ENCODE measurements at places on chromosomes 1 and 21.

GRCh38 chr1:99917214-99917613 is 52.6 kb upstream of the SLC35A3 start:
- no peak for DNase-seq

GRCh38 chr1:18819203-18819602 is 40.3 kb downstream of the TAS1R2 start:
- DNase-seq, result no peak

- no peak for DNase-seq
These were observed 46.2 kb downstream of the NAV1 start for GRCh38 chr1:201585093-201585483.

- DNase-seq, result no peak
These were observed 5.3 kb upstream of the LRRC8C start for GRCh38 chr1:89627596-89627962.

- no peak for DNase-seq
These were observed 109.0 kb downstream of the UBE2U start for GRCh38 chr1:64312431-64312830.

- no peak for DNase-seq
These were observed 14.7 kb downstream of the CMPK1 start for GRCh38 chr1:47348246-47348645.

DNA sequence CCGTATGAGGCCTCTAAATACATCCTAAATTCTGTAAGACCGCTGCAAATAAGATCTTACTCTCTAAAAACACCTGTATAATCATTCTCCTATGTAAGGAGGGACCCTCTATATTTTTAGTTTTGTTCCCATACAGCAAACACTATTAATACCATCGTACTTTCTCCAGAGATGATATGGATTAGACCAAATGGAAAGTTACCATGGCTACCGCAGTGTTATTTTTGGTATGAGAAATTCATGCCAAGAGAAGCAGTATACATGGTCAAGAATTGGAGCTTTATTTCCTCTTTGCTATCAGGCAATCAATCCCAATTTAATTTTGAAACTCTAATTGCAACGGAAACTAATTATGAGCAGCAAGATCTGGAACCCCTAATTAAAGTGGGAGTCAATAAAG is 70.0 kb downstream of the BCAR3 start:
- no peak for DNase-seq

- DNase-seq, result no peak
These were observed 30.1 kb downstream of the NTPCR start for GRCh38 chr1:232980355-232980978.

DNA sequence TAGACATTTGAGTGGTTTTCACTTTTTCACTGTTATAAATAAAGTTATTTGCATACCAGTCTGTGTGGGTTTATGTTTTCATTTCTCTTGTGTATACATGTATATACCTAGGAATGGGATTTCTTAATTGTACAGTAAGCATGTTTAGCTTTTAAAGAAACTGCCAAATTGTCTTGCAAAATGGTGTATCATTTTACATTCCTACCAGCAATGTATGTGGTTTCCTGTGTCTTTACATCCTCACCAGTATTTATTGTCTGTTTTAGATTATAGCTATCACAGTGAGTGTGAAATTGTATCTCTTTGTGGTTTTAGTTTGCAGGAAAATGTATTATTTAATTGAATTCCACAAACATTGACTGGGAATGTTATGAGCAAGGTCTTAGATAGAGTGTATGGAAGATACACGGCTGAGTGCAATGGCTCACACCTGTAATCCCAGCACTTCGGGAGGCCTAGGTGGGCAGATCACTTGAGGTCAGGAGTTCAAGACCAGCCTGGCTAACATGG is 57.3 kb downstream of the MACF1 start:
- DNase-seq, result no peak

- no peak for DNase-seq
These were observed 28.3 kb downstream of the SLC30A7 start for GRCh38 chr1:100924212-100924611.

GRCh38 chr1:162310337-162310736 is 66.3 kb downstream of the SPATA46 start:
- DNase-seq, result no peak

DNA sequence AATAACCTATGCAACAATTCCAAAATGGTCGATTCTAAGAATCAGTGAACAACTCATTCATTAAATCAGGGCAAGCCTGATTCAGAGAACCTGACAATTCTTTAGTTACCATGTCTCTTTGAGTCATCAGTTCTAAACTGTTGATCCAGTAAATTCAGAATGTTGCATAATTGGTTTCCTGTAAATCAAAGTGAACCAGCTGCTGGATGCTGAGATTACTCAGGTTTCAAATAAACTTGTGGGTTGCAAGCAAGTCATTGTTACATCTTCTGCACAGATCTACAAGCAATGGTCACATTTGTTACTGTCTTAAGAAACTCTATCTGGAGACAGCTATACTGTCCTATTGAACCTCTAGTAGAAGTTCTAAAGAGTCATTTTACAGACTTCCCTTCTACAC is 16.5 kb downstream of the PLA2G2D start:
- no peak for DNase-seq

DNA sequence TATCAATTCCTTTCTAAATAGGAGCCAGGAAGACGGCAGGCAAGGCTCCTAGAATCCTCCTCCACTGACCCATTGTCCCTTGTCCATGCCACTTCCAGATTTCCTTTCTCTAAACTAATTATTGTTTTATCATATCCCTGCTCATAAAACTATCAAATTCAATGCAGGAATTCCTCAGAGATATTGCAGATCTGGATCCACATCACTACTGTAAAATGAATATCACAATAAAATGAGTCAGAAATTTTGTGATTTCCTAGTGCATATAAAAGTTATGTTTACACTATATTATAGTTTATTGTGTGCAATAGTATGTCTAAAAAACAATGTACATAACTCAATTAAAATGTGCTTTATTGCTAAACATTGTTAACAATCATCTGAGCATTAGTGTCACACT is 498.7 kb upstream of the NEGR1 start:
- DNase-seq, result no peak

GRCh38 chr1:234896477-234897389 is 231.9 kb downstream of the TOMM20 start:
- no peak for DNase-seq

- no peak for DNase-seq
These were observed 8.4 kb downstream of the TNFRSF1B start for GRCh38 chr1:12174924-12175810.

- DNase-seq, result no peak
These were observed 10.7 kb downstream of the KCNA10 start for GRCh38 chr1:110508028-110508940.

DNA sequence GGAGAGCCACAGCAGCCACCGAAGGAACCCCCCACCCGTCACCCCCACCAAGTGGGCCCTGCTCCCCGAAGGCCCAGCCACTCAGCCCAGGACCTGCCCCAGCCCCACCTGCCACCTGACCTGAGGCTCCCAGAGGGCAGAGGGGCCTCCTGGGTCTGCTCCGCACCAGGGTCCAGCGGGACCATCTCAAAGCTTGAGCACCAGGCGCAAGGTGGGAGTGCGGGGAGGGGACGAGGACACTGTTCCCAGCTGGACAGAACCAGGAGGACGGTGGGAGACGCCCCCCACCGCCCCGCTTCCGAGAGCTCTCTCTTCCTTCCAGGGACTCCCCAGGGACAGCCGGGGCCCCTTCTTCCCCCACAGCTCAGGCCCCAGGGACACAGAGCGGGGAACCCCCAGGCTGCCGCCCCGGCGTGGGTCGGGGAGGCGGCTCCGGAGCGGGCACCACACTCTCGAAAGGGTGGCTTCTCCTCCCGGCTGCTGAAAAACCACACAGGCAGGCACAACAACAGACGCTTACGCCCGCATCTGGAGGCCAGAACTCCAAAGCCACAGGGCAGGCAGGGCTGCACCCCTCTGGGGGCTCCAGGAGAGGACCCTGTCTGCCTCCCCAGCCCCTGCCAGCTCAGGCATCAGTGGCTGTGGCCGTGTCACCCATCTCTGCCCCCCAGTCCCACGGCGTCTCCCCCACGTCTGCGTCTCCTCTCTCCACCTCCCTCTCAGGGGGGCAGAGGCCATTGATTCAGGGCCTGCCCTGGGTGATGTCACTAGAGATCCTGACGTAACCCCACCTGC is 1.9 kb upstream of the TTLL10 start:
- DNase-seq, result no peak

GRCh38 chr1:19311503-19311930 is 427 bp downstream of the AKR7A2 start:
- DNase-seq, result no peak

- no peak for DNase-seq
These were observed 32.1 kb downstream of the PCSK9 start for GRCh38 chr1:55071477-55071876.

DNA sequence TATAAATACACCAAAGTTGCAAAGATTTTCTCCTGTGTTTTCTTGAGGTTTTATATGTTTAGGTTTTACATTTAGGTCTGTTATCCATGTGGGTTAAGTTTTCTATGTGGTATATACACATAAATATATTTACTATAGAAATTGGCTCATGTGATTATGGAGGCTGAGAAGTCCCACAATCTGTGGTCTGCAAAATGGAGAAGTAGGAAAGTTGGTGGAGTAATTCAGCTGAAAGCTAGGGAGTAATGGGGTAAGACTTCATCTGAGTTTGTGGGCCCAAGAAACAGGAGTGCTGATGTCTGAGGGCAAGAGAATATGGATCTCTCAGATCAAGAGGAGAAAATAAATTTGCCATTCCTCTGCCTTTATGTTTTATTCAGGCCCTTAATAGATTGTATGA is 146.0 kb downstream of the GPATCH2 start:
- DNase-seq, result no peak

DNA sequence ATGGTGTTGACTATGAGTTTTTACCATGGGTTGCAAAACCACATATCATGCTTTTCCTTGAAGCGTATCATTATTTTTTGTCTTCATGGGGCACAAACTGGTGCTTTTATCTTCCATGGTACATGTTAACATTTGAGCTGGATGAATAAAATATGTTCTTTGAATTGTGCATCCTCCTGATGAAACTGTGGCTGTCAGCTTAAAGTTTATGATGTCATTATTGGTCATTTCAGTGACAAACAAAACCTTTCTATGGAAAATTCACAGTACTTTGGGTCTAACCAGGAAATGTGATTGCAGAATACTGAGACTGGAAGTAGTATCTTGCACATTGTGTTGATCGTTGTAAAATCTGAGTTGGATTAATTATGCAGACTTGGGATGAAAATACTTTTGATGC is 291.7 kb upstream of the ZRANB2 start:
- DNase-seq, result no peak

- DNase-seq, result no peak
These were observed 141.1 kb downstream of the TLR5 start for GRCh38 chr1:223001653-223002634.
